ENCODE measurements at places on chromosomes 6 and 20.

DNA sequence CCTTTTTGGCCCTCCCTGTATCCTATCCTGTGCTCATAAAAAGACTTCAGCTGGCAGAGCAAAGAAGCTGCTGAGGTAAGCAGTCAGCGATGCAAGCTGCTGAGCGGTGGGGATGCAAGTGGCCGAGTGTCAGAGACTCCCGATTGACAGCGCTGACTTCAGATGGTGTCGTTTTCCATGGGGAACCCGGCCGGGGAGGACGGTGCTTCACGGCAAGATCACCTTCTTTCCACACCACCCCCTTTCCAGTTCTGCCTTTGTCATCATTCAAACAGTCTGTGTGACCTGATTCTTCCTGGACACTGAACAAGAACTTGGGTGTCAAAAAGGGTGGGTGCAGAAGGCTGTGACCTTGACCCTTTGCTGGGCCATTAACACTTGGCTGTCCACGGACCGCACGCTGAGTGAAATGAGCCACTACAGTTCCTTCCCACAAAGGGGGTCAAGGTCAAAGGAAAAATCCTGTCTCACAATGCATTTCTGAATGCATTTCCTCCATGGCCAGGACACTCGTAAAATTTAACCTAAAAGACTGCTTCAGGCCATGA, 52.9 kb upstream of the UNC93A start:
- no peak for DNase-seq

GRCh38 chr20:45779011-45779915, 12.4 kb downstream of the WFDC3 start:
- DNase-seq = peak; percentile 99

DNA sequence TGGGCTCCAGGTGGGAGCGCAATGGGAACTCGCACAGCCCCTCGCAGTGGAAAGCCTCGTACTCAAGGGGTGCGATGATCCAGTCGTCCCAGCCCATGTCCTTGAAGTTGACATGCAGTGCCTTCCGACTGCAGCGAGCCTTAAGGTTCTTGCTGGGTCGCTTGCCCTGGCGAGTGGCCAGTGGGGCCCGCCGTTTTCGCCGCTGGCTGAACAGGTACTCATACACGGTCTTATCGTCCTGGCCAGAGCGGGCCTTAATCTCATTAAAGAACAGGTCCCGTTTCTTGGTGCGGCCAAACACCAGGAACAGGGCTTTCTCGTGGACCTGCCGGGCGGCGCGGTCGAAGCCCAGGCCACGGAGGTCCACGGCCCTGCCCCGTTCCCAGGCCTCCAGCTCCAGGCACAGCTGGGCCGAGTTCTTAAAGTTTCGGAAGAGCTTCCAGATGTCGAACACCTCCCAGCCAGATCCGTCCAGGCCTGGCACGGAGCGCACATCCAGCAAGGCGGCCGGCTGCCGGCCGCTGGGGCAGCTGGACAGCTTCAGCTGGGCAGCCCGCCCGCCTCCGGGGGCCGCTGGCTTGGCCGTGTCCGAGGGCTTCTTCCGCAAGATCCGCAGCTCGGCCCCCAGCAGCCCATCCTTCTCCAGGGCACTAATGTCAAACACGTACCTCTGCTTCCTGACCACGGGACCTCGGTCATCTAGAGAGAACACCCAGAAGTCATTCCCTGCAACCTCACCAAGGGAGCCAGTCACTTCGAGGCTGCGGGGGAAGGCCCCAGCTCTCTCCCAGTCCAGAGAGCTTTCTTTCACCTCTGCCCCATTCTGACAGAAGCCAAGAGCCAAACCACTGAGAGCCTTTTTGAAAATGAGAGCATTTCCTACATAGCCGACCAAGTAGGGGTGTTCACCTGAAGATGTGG, 3.7 kb downstream of the GDF5 start:
- no peak for DNase-seq

DNA sequence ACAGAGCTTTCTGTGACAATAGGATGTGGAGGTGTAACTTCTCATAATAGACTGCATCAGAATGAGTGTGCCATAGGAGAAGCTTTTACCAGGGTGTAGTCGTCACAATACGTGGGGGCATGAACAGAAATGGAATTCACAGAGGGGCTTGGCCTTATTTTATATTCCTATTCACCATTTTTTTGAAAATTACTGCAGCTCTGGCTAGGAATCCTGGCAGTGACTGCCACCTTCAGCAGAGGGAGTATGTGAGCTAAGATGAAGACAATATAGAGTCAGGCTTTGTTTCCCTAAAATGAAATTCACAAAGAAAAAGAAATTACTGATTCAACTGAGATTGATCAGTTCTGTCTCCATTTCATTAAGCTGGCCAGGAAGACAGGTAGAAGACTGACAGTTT, 13.9 kb downstream of the TOMM6 start:
- DNase-seq = no peak

DNA sequence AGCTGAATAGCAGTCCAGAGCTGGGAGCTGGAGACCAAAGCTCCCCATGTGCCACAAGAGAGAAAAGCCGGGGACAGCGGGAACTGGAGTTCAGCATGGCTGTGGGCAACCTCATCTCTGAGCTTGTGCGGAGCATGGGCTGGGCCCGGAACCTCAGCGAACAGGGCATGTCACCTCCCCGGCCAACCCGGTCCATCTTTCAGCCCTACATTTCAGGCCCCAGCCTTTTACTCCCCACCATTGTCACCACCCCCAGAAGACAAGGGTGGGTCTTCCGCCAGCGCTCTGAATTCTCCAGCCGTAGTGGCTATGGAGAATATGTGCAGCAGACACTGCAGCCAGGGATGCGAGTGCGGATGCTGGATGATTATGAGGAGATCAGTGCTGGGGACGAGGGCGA, 4.0 kb downstream of the CUL9 start:
- DNase-seq = no peak

DNA sequence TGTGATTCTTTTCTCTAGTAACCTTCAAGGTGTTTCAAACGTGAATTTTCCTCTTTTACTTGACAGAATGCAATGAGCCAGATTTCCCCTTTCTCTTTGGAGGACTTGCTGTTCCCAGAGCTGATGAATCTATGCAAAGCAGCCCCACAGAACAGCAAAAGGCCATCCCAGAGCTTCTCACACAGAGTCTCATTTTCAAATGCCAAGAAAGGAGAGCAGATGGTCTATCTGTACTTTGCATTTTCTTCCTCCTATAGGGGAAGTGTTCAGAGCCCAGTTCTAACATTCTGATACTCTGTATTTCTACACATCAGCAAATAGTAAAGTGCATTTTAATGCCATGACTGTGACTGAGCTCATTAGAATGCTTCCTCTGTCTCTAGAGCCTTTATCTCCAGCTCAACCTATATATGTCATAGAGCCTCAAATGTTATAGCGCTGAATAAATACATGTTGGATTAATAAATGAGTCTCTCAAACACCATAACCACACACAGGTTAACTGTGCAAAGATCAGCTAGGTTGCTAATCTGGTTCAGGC, 81.8 kb upstream of the EYA4 start:
- peak; percentile 16 for DNase-seq

DNA sequence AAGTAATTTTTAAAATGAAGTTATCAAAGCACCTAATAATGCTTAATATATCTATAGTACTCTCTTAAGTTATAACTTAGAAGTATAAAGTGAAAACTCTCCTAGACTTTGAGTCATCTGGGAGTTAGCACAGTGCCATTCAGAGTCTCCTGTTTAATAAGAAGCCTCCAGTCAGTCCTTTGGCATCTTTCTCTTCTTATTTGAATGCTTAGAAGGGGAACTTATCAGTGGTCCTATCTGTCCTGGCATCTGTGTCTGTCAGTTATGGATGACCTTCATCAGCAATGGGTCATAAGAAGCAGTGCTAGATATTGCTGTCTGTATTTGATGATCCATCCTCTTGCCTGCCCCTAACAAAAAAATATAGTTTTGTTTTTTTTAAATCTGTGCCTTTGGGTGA, 15.2 kb downstream of the TMEM200A start:
- DNase-seq = no peak

- no peak for DNase-seq
These were observed 1.9 kb upstream of the IL22RA2 start for GRCh38 chr6:137175157-137175867.

DNA sequence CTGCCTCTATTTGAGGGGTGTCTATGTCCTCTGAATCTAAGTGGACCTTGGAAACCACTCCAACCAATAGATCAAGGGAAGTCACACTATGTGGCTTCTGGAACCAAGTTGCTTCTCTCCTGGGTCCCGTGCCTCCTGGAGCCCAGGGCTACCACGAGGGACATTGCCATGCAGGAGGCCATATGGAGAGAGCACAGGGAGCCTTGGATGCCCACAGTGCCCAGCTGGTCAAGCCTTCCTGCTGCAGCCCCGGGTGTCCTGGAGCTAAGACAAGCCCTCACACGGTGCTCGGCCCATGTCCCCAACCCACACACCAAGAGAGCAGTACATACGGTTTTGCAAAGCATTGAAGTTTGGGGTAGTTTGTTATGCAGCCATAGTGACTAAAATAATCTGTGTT, 231.6 kb downstream of the SYNDIG1 start:
- no peak for DNase-seq

- no peak for DNase-seq
These were observed 24.1 kb upstream of the SALL4 start for GRCh38 chr20:51826372-51826771.

DNA sequence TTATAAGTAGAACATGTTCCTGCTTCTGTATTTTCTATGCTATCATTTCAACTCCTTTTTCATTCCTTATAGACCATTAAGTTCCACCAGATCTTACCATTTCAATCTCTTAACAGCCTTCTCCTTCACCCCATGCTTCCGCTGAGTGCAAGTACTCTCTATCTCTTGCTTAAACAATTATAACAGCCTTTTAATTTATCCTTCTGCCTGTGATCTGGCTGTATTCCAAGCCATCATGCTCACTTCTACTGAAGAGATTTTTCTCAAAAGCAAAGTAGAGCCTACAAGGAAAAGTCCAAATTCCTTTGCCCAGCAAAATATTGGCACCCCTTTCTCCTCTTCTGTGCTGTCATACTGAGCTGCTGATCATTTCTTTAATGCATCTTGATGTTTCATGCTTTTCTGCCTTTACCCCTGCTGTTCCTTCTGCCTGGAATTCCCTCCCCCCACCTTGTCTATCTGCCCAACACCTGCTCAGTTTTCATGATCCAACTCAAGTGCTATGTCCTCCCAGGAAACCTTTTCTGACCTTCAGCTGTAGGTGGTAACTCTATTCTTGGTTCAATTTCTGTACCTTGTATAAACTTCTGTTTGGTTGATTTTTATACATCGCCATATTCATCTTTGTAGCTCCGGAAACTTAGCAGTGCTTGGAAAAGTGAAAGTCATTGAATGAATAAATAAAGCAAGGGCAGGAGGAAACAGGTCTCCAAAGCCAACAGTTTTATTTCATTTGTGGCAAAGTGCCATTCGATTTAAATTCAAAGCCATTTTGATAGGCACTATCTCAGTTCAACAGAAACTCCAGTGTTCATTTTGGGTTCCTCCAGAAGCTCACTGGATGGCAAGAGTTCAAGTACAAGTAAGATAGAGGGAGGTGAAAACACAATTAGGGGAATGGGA, 10.5 kb upstream of the BMP2 start:
- DNase-seq = no peak

DNA sequence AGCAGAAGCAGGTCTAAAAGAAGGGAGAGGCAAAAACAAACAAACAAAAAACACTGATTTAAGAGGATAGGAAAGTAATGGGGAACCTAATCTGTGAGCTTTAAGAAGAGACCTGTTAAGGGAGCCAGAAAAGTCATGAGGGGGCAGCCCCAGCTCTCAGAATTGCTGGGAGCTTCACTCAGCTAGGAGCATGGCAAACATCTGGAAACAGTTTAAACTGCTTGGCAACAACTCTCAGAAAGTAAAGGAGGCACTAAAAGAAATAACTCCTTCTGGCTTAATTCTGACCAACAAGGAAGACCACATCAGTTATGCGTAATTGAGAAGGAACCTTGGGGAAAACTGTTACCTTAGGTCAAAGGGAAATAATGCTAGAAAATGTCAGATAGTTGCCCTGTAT, 121.4 kb downstream of the LAMP5 start:
- DNase-seq = no peak

- no peak for DNase-seq
These were observed 200.6 kb downstream of the MAFB start for GRCh38 chr20:40488401-40488800.

DNA sequence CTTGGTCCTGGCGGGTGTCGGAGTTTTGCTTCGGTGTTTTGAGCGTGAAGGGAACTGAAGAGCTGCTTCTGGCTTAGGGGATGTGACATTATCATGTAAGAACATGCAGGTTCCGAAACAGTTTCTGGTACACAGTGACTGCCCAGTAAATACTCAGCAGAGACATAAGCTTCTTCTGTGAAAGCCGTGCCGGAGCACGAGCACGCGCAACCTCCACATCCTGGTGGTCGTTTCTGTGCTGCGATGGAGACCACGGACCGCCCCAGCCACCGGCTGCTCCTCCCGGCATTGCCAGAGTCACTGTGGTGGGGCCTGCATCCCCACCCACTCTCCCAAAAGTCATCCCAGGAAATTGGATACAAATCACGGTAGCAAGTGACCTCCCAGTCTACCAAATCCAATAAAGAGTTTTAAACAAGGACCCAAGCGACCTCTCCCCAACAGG, 18.7 kb downstream of the KIF25 start:
- DNase-seq = no peak

DNA sequence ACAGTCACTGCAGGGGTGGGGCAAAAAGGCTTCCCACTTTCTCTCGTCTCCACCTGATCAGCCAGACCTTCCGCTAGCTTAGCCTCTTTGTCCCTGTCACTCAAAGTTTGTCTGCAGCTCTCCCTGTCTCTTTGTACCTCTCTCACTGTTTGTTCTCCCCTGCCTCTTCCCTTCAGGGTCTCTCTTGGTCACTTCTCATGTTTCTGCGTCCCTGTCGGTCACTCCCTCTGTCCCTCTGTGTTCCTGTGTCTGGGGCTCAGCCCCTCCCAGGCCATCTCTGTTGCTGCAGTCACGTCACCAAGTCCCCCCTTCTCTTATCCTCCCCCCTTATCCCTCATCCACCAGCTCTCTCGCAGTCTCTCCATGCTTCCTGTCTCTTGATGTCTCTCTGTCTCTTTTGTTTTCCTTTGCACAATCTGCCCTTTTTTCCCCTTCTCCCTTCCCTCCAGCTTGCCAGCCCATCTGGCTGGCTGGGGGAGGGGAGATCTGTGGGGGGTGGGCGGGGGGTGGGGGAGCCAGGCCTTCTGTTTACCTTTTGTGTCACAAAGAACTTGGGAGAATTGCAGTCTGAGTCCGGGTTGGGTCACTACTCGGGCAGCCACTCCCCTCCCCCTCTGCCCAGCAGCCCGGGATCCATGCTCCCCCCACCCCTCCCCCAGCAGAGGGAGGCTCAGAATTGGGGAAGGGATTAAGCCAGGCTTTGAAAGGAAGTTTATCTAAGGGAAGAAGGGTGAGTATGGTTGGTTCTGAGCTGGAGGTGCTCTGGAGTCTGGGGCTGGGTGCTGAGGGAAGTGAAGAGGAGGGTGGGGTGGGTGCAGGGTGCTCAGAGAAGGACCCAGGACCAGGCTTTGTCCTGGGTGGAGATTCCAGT, 32.3 kb downstream of the FOXP4 start:
- DNase-seq = peak; percentile 58

DNA sequence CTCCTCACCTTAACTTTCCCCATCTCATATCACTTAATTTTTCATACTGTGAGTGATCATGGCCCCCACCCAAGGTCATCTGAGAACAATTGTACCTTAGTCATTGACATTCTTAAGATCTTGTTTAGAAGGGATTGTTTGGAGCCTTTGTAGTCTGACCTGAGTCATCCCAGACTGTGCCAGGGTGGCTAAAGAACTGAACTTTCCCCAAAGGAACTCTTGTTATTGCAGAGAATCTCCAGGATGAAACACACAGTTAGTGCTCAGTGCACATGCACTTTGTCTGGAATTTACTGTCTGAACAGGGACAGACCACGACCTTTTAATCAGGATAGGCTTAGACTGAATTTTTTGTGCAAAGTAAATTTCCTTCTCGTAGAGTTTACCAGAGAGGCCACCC, 112.6 kb upstream of the CCN2 start:
- DNase-seq = peak; percentile 82

GRCh38 chr20:3783511-3784195, 2.4 kb upstream of the SPEF1 start:
- DNase-seq = no peak

All from fibroblast of skin of abdomen (primary cell).